ENCODE measurements at places on chromosomes 12 and 14.
A peak's percentile ranks its signal among the peaks of the same experiment; 100 is the strongest.

- no peak for DNase-seq
These were observed 150.3 kb upstream of the ARHGAP5 start for GRCh38 chr14:31926652-31927347.

- no peak for DNase-seq
These were observed 112.0 kb downstream of the SLC5A8 start for GRCh38 chr12:101097829-101098580.

- DNase-seq = no peak
These were observed 37.4 kb upstream of the SELPLG start for GRCh38 chr12:108671110-108671509.

DNA sequence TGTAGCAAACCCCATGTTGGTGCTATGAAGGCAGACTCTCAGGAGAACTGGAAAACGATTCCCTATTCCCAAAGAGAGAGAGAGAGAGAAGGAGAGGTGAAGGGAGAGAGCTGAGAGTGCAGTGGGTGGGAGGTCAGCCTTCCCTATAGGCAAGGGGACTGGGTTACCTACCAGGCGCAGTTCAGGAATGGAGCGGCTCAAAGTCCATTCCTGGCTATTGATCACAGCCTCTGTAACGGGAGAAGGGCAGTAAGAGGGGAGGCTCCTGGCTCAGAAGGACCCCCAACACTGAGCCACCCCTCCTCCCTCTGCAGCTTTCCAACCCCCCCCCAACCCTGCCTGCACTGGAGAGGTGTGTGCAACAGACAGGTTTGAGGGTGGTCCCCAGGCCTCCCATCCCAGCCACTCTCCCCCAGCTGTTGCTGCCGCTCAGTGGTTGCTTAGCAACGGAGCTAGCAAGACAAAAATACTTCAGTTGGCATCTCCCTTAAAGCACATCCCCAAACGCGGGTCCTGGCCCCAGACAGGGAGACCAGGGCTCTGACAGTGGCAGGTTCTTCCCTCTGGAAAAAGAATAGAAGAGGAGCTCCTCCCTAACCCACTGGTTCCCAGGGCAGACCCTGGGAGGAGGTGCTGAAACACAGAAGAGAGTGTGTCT lies 3.2 kb downstream of the AGAP2 start:
- DNase-seq = no peak

DNA sequence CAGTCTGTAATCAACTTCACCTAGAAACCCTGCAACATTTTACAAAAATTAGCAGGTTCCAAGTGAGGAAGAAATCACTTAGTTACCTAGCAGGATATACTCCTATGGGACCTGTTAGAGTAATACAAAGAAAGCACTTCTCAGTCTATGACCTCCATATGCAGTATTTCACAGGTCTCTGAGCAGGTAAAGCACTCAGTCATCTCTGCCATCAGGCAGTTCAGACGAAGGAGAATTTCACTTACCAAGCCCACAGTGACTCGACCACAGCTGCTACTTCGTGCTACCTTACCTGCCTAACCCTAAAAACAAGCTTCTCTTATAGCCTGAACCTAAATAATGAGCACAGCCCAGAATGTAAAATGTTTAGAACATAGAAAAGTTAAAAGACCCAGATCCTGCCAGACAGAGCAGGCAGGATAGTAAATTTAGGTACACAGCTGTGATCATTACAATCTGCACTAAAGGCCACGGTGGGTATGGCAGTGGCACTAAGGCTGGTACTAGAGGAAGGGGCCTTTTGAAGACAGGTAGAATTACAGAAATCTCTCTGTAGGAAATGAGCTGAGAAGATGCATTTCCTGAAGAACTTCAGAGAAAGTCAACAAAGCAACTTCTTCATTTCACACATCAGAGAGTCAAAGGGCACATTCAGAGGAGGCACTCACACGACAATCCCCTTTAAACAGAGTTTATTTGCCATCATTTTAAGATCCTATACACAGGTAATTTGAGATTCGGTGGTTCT lies 35.7 kb downstream of the DCAF5 start:
- no peak for DNase-seq

DNA sequence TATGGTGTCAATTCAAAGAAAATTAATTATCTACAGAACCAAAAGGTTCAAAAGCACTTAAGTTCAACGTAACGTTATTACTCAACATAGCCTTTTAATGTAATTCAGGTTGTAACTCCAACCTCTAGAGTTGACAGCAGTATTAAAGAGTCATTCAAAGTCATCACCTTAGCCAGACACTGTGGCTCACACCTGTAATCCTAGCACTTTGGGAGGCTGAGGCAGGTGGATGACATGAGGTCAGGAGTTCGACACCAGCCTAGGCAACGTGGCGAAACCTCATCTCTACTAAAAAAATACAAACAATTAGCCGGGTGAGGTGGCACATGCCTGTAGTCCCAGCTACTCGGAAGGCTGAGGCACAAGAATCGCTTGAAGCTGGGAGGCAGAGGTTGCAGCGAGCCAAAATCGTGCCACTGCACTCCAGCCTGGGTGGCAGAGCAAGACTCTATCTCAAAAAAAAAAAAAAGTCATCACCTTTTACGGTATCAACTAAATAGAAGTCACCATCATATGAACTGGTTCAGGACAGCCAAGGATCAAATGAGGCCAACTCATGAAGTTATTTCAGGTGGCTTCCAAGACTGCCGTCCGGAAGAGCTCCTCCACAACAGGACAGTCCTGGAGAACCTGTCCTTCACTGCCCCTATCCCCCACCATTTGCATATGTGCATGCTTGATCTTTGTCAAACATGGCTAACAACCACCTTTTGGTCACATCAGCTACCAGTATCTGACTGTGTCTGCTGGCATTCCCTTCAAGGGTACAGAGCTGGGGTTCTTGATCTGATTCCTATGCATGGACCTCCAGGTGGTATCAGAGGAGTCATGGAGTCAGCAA lies 4.2 kb downstream of the PPTC7 start:
- DNase-seq = peak; percentile 20

DNA sequence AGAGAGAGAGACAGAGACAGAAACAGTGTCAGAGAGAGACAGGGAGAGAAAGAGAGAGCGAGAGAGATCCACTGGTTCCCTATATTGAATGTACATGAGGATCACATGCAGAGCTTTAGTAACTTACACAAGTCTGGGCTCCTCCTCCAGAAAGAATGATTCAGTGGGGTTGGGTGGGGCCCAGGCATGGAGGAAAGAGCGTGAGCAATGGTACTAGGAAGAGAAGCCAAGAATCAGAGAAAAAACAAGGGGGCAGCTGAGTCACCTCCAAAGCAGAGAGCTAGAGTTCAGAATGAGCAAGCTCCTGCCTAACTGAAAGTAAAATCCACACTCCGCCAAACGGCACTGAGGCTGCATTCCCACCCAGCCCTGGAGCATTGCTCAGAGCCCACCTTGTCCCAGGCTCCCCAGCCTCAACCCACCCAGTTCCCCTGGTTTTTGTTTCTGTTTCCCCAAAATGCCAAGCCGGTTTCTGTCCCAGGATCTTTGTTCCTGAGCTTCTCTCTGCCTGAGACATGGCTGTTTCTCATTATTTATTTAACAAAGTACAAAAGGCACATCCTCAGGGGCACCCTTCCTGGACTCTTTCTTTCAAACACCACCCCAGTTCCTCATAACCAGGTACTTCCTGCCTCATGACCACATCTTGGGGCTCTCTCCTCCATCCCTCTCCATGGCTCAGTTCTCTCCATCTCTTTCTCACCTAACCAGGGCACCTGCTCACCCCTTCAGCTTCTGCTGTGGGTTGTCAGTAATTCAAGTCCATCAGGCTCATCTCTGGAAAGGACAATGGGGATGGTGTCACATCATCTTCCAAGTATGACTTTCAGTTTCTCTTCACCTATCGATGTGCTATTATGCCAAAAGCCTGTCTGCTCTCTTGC lies 670.3 kb upstream of the TBX3 start:
- peak; percentile 99 for DNase-seq

- DNase-seq = no peak
These were observed 74.0 kb downstream of the PLEKHG3 start for GRCh38 chr14:64778104-64778754.

DNA sequence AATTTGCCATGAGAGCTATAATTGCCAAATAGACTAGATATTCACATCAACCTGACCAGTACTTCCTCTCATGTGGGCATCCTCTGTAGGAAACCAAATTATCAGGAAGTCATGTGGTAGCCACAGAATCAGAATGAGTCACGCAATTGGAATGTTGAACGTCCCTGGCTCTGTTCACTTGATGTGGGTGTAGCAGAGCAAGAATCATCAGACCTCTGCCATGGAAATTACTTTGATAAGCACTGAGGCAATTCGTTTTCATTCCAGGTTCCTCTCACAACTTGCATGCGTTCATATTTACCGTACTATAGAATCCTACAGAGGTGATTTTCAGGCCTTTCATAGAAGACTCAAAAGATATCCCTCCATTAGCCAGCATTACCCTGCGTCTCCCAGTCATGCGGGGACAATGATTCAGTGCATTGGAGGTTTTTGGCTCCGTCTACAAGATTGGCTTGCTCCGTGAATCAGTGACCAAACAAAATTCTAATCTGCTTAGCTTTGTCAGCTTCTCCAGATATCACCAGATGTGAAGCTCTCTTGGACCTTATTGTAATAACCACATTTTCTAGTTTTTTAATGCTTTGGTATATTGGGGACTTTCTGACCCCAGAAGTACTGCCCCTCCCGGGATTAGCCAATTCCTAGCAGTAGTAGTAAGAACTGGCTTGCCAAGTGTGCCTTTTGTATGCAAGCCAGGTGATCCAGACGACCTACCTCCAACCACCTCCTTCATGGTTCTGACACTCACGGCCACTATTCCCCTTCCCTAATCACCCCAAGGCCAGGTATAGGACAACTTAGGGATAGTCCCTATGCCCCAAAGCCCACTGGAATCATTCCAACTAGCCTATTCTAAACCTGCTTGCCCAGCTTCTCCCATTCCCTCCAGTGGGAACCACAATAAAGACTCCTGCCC lies 133.4 kb downstream of the KICS2 start:
- peak; percentile 93 for DNase-seq

GRCh38 chr14:23324455-23324846 lies 3.2 kb downstream of the PABPN1 start:
- no peak for DNase-seq

GRCh38 chr12:92745856-92746550 lies 43.2 kb downstream of the PLEKHG7 start:
- DNase-seq = peak; percentile 85

GRCh38 chr12:72075891-72076557 lies 137.4 kb downstream of the TPH2 start:
- DNase-seq = no peak

DNA sequence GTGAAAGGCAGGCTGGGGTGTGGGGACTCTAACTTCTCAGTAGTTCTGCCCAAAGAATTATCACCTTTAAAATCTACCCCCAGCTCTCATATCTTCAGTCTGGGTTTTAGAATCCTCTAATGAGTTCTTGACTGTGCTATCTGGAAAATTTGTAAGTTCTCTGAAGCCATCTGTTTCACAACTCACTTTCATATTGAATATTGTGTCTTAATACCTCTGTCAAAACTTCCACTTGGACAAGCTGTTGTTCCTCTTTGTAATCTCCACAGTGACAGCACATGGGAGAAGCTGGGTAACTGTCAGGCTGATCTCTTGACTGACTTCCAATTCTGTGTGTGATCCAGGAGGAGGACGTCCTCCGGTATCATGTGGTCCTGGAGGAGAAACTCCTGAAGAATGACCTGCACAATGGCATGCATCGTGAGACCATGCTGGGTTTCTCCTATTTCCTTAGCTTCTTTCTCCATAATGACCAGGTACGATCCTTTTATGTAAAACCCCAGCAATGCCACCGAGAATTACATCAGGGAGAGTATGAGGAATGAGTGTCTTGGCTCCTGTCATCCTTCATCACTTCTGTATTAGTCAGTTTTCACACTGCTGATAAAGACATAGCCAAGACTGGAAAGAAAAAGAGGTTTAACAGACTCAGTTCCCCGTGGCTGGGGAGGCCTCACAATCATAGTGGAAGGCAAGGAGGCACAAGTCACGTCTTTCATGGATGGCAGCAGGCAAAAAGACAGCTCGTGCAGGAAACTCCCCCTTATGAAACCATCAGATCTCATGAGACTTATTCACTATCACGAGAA lies 111.9 kb downstream of the STAB2 start:
- no peak for DNase-seq

DNA sequence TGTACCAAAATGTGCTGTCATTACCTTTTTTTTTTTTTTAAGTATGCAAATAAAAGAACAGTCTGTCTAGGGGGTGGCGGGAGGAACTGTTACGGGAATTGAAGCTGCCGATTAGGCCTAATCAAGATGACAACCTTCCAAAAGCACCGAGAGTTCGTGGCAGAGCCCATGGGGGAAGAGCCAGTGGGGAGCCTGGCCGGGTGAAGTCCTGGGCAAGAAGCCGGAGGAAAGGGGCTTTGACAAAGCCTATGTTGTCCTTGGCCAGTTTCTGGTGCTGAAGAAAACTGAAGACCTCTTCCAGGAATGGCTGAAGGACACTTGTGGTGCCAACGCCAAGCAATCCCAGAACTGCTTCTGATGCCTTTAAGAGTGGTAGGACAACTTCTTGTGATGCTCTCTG lies 42.6 kb downstream of the ACTN1 start:
- DNase-seq = no peak

DNA sequence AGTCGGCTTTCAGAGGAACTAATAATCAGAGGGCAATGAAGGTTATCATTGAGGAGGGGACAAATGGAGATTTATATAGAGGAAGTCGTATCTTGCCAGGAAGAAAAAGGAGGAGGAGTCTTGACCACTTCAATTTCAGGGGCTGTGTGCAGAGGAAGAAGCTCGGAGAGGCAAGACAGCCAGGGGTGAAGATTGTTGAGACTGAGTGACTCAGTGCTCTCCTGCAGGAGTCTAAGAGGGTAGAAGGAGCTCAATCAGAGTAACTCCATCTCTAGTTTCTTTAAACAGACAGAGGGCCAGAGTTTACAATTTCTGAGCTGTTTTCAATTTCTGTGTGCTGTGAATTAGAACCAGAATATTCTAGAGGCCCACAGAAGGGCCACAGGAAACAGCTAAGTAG lies 439.3 kb upstream of the PRICKLE1 start:
- DNase-seq = no peak

- DNase-seq = peak; percentile 35
These were observed 75.7 kb downstream of the LRRK2 start for GRCh38 chr12:40300490-40300889.

- no peak for DNase-seq
These were observed 26.9 kb upstream of the FERMT2 start for GRCh38 chr14:52977798-52978197.

GRCh38 chr12:102609996-102610395 lies 129.6 kb upstream of the IGF1 start:
- no peak for DNase-seq

GRCh38 chr14:87407344-87407743 lies 585.6 kb downstream of the GALC start:
- no peak for DNase-seq

- DNase-seq = no peak
These were observed 38.8 kb downstream of the SYNE3 start for GRCh38 chr14:95477411-95478269.

GRCh38 chr12:62738105-62738504 lies 196.8 kb downstream of the PPM1H start:
- peak; percentile 19 for DNase-seq

- no peak for DNase-seq
These were observed 337.9 kb downstream of the NRXN3 start for GRCh38 chr14:78508023-78508422.

GRCh38 chr14:33834466-33835260 lies 116.2 kb downstream of the EGLN3 start:
- no peak for DNase-seq
